ENCODE measurements at places on chromosomes 11 and 22. TPM values are rescaled to one million over a fixed set of nuclear protein-coding genes. Genes with fewer than 3 reads are reported as not detected.

Gene JHY
- 1.5 TPM for total RNA-seq

Gene CARNS1
- 1.1 TPM for total RNA-seq

Gene TSPAN32
- total RNA-seq, result 54.7 TPM

Gene IRAG1
- not detected for total RNA-seq

Gene OR5B21
- total RNA-seq, result 0.30 TPM

Gene GP1BB
- not detected for total RNA-seq

Gene RCOR2
- 0.46 TPM for total RNA-seq

Gene GUCY1A2
- not detected for total RNA-seq

Gene GGTLC3
- not detected for total RNA-seq

Gene ANO9
- 107 TPM for total RNA-seq

Gene RPS19BP1
- total RNA-seq, result 59.4 TPM

Gene ART1
- total RNA-seq, result not detected

Gene BTG4
- total RNA-seq, result not detected

Gene KCNJ1
- not detected for total RNA-seq

Gene XRRA1
- 7.9 TPM for total RNA-seq

Gene MAPK11
- 8.9 TPM for total RNA-seq

Gene MYOD1
- not detected for total RNA-seq

Gene ALDH3B2
- not detected for total RNA-seq

Gene ANKK1
- total RNA-seq, result 0.10 TPM

Gene MMP11
- total RNA-seq, result 1.0 TPM

Gene LRFN4
- 18.4 TPM for total RNA-seq

Gene MRGPRG
- not detected for total RNA-seq

Gene TTC28
- 0.96 TPM for total RNA-seq

Gene ZBTB3
- 17.8 TPM for total RNA-seq

Gene BATF2
- 0.19 TPM for total RNA-seq

Gene SOX10
- total RNA-seq, result not detected

Gene P2RY6
- total RNA-seq, result not detected

Gene ABCG4
- total RNA-seq, result not detected

Gene CRYBB1
- total RNA-seq, result not detected

Gene MB
- total RNA-seq, result not detected

Gene GPR83
- total RNA-seq, result 0.05 TPM

Gene KBTBD4
- total RNA-seq, result 16.8 TPM

Gene LDLRAD3
- not detected for total RNA-seq

Gene UPK2
- total RNA-seq, result not detected

Gene TBX10
- total RNA-seq, result not detected

Gene LINC01488
- total RNA-seq, result not detected

Gene MMP7
- not detected for total RNA-seq

Gene OR2AG2
- not detected for total RNA-seq

Gene PDE3B
- 138 TPM for total RNA-seq

Gene MAPK8IP2
- 0.28 TPM for total RNA-seq

Gene SCN4B
- 0.10 TPM for total RNA-seq

Gene MMP10
- 0.29 TPM for total RNA-seq

Gene OR8G5
- not detected for total RNA-seq

Gene ANO5
- not detected for total RNA-seq

Gene KIF18A
- total RNA-seq, result 21.4 TPM

Gene ENTHD1
- not detected for total RNA-seq

Gene PIWIL4
- total RNA-seq, result 0.70 TPM

Gene CTSC
- 153 TPM for total RNA-seq

Gene OR51B5
- not detected for total RNA-seq

Gene PLAAT4
- 136 TPM for total RNA-seq

Gene APLNR
- total RNA-seq, result not detected

Gene C11orf42
- total RNA-seq, result not detected

Gene C22orf31
- not detected for total RNA-seq

Gene TPH1
- total RNA-seq, result 0.14 TPM

Gene TSPAN18
- total RNA-seq, result 67.5 TPM

Gene ESRRA
- 34.1 TPM for total RNA-seq

Gene CAVIN3
- 1.5 TPM for total RNA-seq

Gene SPON1
- 15.2 TPM for total RNA-seq
